ENCODE measurements at places on chromosomes 3 and 15.

DNA sequence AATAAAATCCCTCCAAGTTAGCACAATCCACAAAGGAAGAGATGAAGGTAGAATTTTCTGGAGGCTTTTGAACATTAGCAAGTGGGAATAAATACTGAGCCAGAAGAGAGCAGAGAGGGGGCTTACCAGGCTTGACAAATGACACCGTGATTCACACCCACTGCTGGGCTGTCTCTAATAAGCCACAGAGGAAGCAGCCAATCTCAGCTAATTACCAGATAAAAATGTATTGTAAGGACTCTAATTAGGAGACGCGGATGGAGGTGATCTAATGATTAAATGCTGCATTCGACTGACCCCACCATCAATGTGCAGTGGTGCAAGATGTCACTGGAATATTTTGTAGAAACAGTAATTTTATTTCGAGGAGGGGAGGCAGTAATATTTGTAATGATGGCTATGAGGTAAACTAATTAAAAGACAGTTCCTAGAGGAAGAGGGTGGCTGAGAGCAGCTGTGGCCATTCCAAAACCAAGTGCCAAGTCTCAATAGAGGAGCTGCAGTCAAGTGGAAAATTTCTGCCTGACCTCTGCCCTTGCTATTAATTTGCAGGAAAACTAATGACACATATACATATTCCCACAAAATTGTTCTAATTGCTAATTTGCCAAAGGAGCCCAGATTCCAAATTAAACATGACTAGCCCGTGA is 602.2 kb downstream of the FOXP1 start:
- no peak for DNase-seq

DNA sequence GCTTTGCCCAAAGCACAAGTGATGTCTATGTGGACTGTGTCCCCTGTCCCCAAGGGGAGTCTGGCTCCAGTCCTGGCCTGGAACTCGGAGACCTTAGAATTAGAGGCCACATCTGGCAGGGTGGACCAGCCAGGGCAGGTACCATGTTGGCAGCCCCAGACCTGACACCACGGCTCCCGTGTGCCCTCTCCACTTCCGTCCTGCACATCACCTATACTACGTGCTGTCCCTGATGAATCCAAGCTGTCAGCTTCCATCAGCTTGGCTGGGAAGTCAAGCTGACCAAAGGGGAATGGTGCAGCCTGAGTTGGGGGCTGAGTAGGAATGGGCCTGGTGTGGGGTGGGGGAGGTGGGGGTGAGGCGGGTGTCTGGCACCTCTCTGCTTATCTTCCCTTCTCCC is 15.3 kb downstream of the C15orf39 start:
- no peak for DNase-seq

DNA sequence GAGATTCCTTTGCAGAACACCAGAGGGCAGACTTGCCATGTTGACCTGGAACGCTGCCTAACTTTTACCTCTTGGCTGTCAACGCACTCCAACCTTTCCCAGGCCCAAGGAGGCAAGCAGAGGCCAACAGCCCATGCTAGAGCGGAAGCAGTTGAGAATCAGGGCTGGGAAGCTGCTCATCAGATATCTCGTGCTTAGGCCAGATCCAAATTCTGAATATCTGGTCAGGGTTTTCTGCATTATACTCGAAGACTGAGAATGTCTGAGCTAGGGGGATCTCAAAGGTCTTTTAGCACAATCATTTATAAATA is 2.5 kb downstream of the XIRP1 start:
- DNase-seq = peak; percentile 71

DNA sequence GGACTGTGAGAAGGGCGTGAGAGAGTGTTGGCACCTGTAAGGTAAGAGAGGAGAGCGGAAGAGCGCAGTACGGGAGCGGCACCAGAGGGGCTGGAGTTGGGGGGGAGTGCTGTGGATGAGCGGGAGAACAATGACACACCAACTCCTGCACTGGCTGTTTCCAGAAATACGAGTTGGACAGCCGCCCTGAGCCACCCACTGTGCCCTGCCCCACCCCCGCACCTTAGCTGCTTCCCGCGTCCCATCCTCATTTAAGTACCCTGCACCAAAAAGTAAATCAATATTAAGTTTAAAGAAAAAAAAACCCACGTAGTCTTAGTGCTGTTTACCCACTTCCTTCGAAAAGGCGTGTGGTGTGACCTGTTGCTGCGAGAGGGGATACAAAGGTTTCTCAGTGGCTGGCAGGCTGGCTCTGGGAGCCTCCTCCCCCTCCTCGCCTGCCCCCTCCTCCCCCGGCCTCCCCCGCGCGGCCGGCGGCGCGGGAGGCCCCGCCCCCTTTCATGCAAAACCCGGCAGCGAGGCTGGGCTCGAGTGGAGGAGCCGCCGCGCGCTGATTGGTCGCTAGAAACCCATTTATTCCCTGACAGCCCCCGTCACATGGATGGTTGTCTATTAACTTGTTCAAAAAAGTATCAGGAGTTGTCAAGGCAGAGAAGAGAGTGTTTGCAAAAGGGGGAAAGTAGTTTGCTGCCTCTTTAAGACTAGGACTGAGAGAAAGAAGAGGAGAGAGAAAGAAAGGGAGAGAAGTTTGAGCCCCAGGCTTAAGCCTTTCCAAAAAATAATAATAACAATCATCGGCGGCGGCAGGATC is at the start of gene SOX2:
Gene SOX2, plus strand, starts transcription at position 601 of the 811 bp plus-strand sequence. CDS start 436 bp downstream, outside the sequence.
- peak; percentile 41 for DNase-seq

- DNase-seq = no peak
Observed at GRCh38 chr3:182078316-182078715, 366.6 kb downstream of the SOX2 start.

- no peak for DNase-seq
Observed at GRCh38 chr15:51793521-51794305, 35.7 kb upstream of the TMOD3 start.

DNA sequence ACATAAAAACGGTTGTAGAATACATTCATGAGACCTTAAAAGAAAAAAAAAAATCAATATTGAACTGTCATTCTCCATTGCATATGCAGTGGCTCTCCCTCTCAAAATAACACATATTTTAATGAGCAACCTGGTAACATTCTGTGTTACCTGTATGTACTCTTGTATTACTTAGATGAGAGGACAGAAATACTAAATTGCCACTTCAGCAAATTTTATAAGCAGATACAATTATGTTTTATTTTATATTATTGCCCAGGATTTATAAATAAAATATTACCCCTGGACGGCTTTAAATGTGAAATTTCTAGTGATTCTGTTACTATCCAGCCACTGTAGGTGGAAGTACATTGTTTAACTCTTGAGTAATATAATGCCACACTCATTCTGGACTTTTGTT is 463.2 kb upstream of the ROBO1 start:
- no peak for DNase-seq

GRCh38 chr15:85751291-85752123 is 43.2 kb downstream of the KLHL25 start:
- DNase-seq = no peak

GRCh38 chr15:38307251-38307650 is 54.6 kb downstream of the SPRED1 start:
- no peak for DNase-seq

DNA sequence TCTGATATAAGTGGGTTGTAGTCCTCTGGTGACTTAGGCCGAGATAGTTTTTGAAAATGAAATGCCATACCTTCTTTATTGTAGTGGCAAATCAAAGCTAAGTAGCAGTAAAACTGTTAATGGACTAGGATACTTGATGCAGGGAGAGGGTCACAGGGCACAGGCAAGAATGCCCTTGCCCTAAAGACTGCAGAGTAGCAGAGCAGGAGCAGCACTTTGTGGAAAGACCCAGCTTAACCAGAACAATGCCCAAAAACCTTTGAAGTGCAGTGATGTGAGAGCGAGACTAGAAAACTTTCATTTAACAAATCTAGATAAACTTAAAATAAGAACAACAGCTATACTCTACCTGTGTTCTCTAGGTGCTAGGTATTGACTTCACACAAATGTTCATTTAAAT is 121.9 kb downstream of the MBNL1 start:
- no peak for DNase-seq

- no peak for DNase-seq
Observed at GRCh38 chr15:56250626-56251025, 6.9 kb upstream of the RFX7 start.

DNA sequence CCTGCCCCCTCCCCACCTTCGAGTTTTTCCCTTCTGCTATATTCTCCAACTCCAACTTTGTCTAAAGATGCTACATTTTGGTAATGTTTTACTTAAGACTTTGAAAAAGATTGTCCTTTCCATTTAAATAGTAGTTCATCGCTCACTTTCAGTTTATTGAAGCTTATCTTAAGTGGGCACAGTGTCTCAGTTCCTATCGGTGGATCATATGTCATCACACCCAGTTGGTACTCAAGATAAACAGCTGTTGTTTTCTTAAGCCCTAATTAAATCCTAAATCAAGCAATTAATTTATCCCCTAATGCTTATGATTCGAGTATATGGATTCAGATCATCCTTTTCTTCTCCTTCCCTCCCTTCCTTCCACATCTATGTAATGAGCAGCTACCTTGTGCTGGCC is 210.7 kb downstream of the TLE3 start:
- no peak for DNase-seq

DNA sequence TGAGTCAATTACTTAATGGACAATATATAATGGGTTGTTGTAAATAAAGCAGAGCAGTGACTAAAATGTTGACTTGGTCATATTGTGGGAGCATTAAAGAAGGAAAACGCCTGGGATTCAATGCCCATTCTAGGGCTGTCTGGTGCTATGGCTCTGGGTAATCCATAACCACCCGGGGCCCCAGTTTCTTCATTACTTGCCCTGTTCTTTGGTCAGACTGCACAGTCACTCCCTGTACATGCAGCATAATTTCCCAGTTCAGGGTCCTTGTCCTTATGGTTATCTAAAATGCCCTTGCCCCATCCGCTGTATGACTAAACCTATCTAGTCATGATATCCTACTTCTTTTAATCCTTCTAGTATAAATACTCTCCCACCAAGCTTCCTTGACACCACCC is 27.5 kb upstream of the DENND4A start:
- no peak for DNase-seq

- DNase-seq = peak; percentile 55
Observed at GRCh38 chr3:9916734-9917680, at the start of gene IL17RC. IL17RC (plus strand) TSS chr3:9917098; CDS start chr3:9917316, 218 bp downstream.

DNA sequence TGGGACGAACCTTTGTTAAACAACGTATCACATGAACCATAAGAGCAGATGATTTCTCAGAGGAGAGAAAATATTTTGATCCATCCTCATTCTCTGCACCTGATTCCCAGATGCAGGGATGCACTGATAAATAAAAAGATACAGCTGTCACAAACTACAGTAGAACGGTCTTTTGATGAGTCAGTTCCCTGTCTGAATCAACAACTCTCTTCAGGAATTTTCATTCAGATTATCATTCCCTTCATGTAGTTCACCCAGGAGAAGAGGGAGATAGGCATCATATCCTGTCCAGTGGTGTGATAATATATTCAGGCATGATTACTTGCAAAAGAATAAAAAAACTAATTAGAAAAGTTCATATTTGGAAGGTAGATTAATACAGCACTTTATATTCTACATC is 521.5 kb downstream of the PYDC2 start:
- no peak for DNase-seq

- no peak for DNase-seq
Observed at GRCh38 chr3:73021301-73021835, 24.8 kb downstream of the PPP4R2 start.

- DNase-seq = no peak
Observed at GRCh38 chr3:172040981-172041963, 1.9 kb downstream of the FNDC3B start.

Data from activated naive CD4-positive, alpha-beta T cell treated with anti-CD3 and anti-CD28 coated beads, Interleukin-2, amount 10 ng/mL, durations not matched to agents 7 days and 5 days (primary cell).